ENCODE measurements at places on chromosomes 7 and 10.

- no peak for DNase-seq
Measured at GRCh38 chr7:145156834-145157233, 321.0 kb upstream of the TPK1 start.

DNA sequence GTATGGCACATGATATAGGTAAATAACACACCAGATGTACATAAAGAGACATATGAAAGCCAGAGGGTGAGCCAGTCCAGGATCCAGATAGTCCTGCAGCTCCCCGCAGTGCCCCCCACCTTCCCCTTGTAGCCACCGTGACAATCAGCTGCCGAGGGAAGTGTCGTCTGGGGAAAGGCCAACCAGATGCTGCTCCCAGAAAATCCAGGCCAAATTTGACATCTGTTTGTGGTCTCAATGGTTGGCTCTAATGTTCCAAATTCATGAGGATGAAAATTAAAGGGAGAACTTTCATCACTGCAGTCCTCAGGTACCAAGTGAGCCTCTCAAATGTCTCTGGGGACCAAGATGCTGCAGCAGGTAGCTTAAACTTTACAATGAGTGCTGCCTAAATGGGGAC is 210.3 kb downstream of the PTEN start:
- no peak for DNase-seq

DNA sequence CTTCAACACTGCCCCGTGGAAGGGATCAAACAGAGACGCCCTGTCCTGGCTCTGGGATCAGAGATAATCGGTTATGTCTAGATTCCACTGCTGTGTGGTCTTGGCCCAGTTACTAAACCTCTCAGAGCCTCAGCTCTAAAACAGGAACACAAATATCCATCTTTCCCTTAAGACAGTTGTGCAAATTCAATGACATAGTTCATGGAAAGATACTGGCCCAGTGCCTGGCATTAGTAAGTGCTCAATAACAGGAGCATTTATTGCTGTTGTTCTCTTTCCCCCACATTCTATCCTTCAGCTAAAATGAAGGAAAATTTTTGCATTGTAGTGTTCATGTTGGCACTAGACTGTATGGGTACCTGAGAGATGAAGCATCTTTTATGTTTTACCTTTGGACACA is 58.6 kb downstream of the TACC2 start:
- no peak for DNase-seq

DNA sequence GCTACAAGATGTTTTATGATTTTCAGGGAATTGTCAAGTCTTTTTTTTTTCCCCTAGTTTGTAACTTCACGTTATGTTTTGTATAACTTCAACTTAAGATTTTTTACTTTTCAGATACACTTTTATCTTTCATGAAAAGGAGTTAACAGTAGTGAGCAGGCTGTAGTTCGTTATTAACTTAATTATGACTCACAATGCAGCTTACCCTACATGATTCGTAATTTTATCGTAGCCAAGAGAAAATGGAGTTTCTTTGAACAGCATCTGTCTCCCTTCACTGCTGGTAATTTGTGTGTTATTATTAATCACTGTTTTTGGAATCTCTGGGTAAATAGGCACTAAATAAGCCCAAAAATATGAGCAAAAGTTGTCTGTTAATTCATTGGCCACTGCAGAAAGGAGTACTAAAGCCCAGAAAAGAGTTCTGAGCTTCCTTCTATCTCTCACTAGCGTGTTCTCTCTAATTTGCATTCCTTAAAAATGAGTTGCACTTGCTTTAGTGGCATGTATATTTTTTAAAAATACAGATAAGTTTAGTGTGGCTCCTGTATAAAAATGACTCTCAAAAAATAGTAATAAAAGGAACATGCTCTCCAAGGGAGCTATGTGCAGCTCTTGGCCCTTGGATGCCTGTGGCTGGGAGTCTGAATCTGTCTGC is 36.1 kb downstream of the RALA start:
- no peak for DNase-seq

DNA sequence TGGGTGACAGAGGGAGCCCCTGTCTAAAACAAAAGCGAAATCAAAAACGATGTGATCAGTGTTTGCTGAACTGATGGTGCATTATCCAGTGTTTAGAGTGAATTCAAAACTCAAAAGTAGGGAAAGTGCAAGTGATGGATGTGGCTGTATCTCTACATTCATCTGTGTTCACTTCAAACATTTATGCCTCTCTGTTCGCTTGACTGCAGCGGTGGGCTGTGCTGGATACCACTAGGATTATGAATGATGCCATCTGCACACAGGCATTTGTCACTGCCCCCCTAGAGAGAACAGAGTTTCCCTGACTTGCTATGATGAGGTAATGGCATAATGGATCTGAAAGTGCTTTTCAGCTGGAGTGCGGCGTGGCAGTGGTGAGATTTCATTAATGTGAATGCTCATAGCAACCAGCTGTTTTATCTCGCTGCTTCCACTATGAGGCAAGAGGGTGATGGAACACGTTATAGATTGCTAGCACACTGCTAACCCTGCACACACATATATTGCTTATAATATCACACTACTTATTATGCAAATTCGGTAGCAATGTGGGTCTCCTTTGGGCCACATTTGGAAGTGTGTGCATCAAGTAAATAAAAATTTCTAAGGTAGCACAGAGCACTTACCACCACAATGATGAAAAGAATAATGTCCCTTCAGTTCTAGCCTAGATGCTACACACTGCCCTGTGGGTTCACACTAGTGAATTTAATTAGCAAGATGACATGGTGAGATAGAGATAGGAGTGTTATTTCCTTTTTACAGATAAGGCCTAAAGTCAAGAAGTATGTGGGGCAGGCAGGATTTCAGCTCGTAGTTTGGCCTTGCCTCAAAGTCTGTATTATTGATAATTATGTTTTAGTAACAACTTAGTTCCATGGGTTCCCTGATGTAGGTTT is 164.7 kb downstream of the CAMK1D start:
- no peak for DNase-seq

- no peak for DNase-seq
Measured at GRCh38 chr7:81676813-81677212, 93.0 kb downstream of the HGF start.

DNA sequence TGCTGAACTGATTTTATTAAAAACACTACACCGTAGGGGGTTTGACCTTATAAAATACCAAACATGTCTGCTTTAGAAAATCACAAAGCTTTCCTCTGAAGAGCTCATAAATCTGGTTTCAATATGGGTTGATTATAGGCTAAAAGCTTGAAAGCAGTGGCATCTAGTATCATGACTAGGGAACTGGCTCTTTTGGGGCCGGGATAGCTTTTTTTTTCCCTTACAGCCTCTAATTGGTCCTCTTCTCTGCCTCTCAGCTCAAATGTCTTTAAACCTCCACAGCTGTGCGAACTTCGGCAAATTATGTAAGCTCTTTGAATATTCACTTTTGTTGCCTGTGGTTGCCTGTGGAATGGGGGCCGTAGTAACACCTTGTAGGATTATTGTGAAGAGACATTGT is 8.4 kb downstream of the BAMBI start:
- no peak for DNase-seq

DNA sequence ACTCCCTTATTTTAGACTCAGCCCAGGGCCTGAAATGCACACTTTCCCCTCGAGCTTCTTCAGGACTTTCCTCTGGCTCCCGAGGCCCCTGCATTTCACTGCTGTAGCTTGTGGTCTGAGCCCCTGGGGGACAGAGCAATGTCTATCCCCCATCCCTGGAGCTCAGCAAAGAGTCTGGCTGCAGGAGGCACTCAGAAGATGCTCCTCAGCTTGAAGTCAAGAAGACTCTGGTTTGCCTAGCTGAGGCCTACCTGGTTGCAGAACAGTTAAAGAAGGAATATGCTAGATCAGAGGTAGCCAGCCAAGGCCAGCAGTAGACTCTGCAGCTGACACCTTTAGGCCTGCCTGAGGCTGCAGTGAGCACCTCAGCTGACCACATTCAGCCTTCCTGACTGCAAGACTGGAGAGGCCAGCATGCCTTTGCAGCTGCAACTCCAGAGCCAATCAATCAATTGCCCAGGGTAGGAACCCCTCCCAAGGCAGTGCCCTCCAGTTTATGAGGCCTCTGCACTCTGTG is 36.9 kb upstream of the IKZF1 start:
- DNase-seq: no peak

DNA sequence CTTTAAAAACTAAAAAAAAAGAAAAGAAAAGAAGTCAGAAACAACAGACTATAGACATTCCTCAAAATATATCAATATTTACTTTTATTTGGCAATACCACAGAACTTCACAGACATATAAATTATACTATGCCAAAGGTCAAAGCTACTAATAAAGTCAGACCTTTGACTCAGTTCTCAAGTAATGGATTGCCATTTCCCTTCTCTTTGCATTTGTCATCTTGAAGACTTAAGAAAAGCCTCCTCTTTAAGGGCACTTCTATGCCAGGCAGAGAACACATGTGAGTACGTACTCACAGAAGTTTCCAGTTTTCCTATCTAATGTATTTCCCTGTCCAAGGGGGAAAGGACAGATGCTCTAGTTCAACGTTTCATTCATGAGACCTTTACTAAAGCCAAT is 37.6 kb downstream of the TNPO3 start:
- DNase-seq: no peak

DNA sequence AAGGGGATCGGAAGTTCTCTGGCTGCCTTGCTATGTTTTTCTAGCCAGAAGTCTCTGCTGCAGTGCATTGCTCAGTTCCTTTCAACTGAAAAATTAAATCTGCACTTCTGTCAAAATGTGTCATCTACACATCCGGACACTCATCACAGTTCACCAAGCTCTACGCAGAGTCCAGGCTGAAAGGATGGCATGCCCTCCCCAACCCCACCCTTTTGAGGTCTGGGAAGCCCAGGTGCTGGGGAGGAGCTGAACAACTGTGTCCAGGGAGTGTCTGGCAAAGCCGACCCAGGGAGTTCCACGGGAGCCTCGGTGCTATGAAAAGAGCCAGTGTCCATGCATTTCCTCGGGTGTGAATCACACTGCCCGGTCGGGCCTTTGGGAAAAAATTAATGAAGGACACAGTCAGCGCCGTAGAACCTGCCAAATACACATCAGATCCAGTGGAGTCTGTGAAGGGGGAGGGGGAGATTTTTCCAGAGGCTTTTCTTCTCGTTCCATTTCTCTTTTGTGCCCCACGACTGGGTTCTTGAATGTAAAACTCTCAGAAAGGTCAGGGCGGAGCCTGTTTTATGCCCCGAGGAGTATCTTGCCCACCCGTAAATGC is 757 bp upstream of the PALS2 start:
- peak; percentile 45 for DNase-seq

GRCh38 chr10:122421054-122421625 is 33.3 kb upstream of the ARMS2 start:
- no peak for DNase-seq

- DNase-seq: no peak
Measured at GRCh38 chr7:51314726-51315125, 1.9 kb downstream of the COBL start.

Data from naive thymus-derived CD8-positive, alpha-beta T cell (primary cell).